Endothelial cell (in vitro differentiated cells): ENCODE measurements at places on chromosomes 2 and 18. TPM values are rescaled to one million over a fixed set of nuclear protein-coding genes. Genes with fewer than 3 reads are reported as not detected.

Gene C2orf72
- total RNA-seq = 5.4 TPM

DNA sequence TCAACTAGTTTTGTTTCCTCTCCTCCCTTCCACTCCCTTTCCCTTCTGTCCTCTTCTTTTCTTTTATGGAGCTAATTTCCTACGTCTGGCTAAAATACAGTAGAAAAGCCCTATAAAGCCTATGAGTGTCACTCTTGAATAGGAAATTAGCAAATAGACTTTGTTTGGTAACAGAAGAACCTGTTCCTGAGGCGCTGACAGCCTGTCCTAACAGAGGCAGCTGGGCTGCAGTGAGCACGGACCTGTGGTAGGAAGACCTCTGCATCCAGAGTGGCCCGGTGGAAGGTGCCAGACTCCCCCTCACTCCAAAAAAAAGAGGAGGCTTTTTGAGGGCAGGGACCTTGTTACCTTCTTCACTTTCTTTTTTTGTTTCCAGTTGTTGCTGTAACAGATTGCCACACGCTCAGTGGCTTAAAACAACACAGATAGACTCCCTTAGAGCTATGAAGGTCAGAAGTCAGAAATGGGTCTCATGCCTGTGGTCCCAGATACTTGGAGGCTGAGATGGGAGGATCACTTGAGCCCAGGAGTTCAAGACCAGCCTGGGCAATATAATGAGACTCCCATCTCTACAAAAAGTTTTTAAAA, 81.2 kb upstream of the TXNDC2 start:
- H3K36me3 ChIP-seq = peaks cover 24% of the 10 kb centered on the region
- no peak for DNase-seq
- no peak overlapping the region for H3K27ac ChIP-seq
- H3K27me3 ChIP-seq = no peaks in the 10 kb centered on the region
- H3K4me3 ChIP-seq = no peak overlapping the region

DNA sequence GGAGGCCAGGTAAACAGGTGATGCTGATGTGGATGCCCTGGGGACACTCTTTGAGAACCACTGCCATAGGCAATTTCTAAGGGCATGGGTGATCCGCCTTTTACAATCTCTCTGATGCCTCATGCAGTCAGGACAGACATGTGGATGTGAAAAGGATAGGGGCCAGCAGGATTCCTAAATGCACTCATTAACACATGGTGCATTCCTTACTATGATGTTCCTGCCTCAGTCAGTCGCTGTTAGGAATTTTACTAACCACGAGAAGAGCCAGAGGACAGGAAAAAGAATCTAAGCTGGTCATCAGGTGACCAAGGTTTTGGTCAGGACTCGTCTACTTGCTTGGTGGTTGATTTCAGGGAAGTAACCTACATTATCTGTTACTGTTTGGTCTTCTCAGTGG, 191.0 kb downstream of the ARL4C start:
- peaks cover 8% of the 10 kb centered on the region for H3K4me1 ChIP-seq
- no peak overlapping the region for H3K27ac ChIP-seq
- no peaks in the 10 kb centered on the region for H3K36me3 ChIP-seq

DNA sequence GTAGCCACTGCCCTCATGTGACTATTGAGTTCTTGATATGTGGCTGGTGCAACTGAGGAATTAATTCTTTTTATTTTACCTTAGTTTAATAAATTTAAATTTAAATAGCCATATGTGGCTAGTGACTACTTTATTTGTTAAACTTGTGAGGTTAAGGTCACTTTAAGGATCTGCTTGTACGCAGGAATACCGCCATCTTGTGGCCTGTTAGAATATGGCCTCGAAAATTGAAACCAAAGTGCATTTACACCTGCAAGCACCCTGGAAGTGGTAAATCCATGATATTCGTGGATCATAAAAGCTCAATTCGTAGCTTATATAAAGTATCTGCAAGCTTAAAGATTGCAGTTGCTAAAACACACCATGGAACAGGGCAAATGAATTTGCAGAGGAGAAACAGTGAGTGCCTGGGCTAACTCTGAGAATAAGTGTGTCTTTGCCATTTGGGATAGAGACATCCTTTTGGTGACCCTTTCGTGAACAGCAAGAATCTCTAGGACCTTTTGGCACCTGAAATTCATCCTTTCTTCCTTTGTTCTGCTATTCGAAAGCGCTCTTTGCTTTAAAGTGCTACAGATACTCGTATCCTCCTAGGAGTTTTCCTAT, 59.9 kb upstream of the REG3A start:
- no peaks in the 10 kb centered on the region for H3K36me3 ChIP-seq
- no peak overlapping the region for H3K4me3 ChIP-seq
- peak; percentile 49 for DNase-seq
- H3K4me1 ChIP-seq = no peaks in the 10 kb centered on the region

Gene MAP3K19
- not detected for total RNA-seq

Gene SCN3A
- 0.38 TPM for total RNA-seq

DNA sequence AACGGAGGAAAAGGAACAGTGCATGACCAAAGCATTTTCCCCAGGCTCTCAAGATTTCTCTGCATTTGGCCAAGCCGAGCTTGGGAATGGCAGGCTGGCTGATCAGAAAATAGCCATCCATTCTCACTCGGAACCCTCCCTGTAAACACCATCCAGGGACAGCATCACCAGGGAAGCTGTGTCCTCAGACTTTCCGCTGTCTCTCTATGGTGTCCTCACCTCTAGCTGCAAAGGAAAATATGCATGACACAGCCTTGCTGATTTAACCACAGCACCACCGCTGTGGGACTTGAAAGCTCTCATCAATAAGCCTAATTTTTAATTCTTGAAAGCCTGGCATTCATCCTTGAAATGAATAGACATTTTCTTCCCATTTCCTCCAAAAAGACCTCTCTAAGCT, 311.7 kb downstream of the EIPR1 start:
- no peaks in the 10 kb centered on the region for H3K4me1 ChIP-seq
- no peak for DNase-seq
- no peaks in the 10 kb centered on the region for H3K36me3 ChIP-seq
- no peak overlapping the region for H3K27ac ChIP-seq

- no peak overlapping the region for H3K4me3 ChIP-seq
- no peaks in the 10 kb centered on the region for H3K36me3 ChIP-seq
- peaks cover 3% of the 10 kb centered on the region for H3K4me1 ChIP-seq
Observed at GRCh38 chr2:37766106-37766505, 94.7 kb upstream of the CDC42EP3 start.

DNA sequence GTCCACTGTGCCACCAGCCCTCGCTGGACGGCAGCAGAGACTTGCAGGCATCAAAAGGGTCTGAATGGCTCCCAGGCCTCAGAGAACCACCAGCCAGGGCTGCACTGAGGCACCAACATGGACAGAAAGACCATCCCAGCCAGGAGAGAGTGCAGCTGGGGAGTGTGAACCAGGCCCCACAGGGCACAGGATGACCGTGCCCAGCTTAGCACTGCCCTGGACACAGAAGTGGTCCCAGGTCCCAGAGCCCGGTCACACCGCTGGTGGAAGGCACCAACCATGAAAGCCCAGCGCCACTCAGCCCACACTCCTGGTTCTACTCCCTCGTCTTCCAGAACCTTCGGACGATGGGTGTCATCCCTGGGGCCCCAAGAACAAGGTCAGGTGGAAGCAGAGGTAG, 20.5 kb downstream of the AQP12A start:
- no peak for DNase-seq
- no peaks in the 10 kb centered on the region for H3K4me1 ChIP-seq
- peaks cover 5% of the 10 kb centered on the region for H3K27me3 ChIP-seq
- H3K27ac ChIP-seq = no peak overlapping the region
- no peaks in the 10 kb centered on the region for H3K36me3 ChIP-seq
- no peak overlapping the region for H3K4me3 ChIP-seq

GRCh38 chr2:143452817-143453451, 323.7 kb downstream of the ARHGAP15 start:
- no peak overlapping the region for H3K4me3 ChIP-seq
- no peaks in the 10 kb centered on the region for H3K27me3 ChIP-seq
- no peaks in the 10 kb centered on the region for H3K4me1 ChIP-seq
- H3K27ac ChIP-seq = no peak overlapping the region
- DNase-seq = no peak

- no peak overlapping the region for H3K27ac ChIP-seq
- no peaks in the 10 kb centered on the region for H3K36me3 ChIP-seq
- H3K4me3 ChIP-seq = no peak overlapping the region
- no peaks in the 10 kb centered on the region for H3K4me1 ChIP-seq
- H3K27me3 ChIP-seq = no peaks in the 10 kb centered on the region
Observed at GRCh38 chr2:168433527-168433926, 22.5 kb upstream of the CERS6 start.

Gene UGT1A5
- total RNA-seq = not detected

DNA sequence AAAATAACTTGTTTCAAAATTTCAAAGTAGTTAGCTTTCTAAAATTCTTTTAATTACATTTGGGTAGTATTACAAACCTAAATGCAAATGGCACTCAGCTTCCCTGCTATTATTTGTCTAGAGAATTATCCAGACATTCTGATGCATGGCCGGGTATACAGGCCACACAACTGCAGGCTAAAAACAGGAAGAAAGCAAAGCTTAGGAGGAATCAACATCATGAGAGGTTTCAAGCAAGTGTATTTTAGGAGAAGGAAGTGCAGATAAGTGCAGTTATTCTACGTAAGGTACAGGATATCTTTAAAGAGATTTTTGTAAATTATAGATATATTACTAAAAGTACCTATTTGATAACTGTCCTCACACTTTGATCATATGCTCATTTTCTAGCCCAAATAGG, 46.8 kb upstream of the RNU4ATAC start:
- no peak for DNase-seq
- peaks cover 21% of the 10 kb centered on the region for H3K36me3 ChIP-seq
- H3K27ac ChIP-seq = no peak overlapping the region
- peaks cover 26% of the 10 kb centered on the region for H3K4me1 ChIP-seq
- no peak overlapping the region for H3K4me3 ChIP-seq
- peaks cover 6% of the 10 kb centered on the region for H3K27me3 ChIP-seq

Gene FARP2
- 19.1 TPM for total RNA-seq
